A172 (cell line): ENCODE measurements at places on chromosomes 11 and 22. TPM values are rescaled to one million over a fixed set of nuclear protein-coding genes. Genes with fewer than 3 reads are reported as not detected.
A peak's percentile ranks its signal among the peaks of the same experiment; 100 is the strongest.

DNA sequence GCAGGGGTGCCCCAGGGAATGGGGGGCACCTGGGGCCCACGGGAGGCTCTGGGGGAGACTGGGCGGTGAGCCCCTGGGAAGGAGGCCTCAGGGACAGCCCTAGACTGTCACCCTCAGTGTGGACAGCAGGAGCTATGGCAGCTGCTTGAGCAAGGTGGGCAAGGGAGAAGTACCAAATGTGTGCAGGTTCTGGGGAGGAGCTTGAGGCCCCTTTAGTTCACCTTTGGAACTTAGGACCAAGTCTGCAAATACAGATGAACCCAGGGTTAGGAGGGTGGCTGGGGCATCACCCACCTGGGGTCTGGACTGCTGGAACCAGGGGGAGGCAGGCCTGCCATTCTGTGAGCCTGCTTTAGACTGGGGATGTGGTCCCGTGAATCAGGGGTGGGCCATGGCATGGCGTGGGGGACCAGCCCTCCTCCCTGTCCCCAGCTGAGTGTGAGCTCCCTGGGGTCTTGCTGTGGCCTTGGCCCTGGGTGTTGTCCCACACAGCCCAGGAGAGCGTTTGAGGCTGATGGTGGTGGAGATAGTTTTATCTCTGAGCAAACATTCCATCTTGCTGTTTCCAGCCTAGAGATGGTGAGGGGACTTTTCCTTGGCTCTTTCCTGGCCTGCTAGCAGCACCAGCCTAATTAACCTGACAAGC is 122.3 kb downstream of the KCNQ1 start:
- DNase-seq, result no peak

- DNase-seq, result peak; percentile 41
Observed at GRCh38 chr22:37643225-37643847, 3.9 kb downstream of the SH3BP1 start.

DNA sequence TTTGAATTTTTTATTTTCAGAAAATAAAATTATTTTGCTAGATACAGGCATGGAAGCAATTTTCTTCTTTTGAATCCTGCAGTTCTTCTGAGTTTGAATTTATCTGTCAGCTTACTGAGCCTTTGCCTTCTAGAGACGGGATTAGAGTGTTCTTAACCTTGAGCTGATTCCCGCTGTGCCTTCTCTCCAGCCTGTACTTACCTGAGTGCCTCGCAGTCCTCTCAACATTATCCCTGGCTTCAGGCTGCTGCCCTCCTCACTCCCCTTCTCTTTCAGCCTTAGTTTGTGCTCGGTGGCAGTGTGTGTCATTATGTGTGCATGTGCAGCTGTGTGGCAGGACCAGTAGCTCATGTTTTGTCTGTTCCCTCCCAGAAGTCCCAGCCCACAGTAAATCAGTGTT is 24.3 kb downstream of the OSBP2 start:
- DNase-seq, result no peak

- DNase-seq, result no peak
Observed at GRCh38 chr11:8055091-8055835, 25.7 kb upstream of the TUB start.

GRCh38 chr22:19766511-19767426 is 6.2 kb downstream of the TBX1 start:
- no peak for DNase-seq

DNA sequence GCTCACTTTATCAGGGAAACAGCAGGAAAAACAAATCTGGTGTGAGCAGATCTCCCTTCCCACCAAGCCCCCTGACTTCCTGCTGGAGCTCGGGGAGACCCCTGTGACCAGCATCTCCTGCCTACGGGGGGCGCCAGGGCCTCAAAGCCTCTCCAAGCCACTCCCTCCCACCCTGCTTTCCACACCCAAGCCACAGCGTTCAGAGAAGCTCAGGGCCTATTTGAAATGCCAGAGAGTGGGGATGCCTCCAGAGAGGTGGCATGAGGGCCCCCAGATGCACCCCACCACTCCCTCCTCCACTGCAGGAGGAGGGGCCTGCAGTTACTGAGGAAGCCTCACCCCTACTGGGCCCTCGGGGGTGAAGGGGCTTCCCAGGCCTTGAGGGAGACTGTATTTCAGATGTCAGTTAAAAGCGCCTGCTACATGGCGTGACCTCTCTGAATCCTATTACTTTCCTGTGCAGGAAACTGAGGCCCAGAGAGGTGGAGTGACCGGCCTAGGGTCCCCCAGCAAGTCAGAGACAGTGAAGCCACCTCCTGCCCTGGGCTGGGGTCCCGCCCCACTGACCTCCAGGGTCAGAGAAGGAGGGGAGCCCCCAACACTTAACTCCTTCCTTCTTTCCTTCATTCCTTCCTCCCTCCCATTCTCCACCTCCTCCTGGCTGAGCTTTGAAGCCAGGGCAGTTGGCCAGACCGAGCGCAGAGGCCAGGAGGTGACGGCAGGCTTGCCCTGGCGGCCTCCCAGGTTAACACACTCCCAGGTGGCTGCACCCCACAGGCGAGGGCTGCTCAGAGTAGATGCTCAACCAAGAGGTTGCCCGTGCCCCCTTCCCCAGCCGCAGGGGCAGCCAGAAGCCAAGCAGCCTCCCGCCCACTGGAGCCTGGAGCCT is 6.0 kb upstream of the CDKN1C start:
- peak; percentile 63 for DNase-seq

GRCh38 chr11:35010654-35011053 is 94.2 kb downstream of the PDHX start:
- DNase-seq, result no peak

DNA sequence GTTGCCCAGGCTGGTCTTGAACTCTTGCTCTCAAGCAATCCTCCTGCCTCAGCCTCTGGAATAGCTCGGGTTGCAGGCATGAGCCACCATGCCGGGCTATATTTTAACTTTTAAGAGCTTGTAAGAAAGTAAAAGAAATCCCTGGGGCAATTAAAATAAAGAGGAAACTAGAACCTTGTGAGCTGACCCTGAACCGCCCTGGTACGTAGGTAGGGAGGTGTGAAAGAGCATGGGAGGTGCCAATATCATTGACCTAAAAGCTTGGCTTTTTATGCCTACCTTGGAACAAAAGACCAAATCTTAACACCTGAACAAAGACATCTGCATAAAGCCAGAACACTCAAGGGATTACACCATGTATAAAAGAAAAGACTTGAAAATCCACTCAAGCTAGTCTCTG is 595.1 kb downstream of the SOX6 start:
- no peak for DNase-seq

DNA sequence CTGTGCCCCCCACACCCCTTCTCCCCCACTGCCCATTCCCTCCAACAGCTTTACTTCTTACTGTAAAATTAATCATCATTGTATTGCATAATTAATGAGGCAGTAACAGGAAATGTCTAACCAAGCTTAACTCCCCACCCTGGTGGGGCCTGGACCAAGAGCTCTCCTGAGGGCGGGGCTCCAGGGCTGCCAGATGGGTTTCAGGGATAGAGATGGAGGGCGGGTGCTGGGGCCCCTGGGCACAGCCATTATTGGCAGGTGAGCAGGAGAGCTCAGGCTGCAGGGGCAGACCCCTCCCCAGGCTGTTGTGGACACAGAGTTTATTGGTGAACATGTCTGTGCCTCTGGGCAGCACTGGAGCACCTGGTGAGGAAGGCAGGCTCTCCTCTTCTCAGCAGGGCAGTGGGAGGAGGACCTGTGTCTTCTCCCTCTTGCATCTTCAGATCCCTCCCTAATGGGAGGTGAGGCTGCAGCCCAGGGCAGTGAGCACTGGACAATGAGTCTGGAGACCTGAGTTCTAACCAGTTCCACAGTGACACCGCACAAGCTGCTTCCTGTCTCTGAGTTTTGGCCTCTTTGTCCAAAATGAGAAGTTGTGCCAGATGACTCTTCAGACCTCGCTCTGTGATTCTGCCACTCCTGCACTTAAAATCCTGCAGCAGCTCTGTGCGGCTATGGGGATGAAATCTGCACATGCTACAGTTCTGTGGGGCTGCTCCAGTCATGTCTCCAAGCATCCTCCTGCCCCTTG is 233.3 kb downstream of the CEP164 start:
- DNase-seq, result no peak

DNA sequence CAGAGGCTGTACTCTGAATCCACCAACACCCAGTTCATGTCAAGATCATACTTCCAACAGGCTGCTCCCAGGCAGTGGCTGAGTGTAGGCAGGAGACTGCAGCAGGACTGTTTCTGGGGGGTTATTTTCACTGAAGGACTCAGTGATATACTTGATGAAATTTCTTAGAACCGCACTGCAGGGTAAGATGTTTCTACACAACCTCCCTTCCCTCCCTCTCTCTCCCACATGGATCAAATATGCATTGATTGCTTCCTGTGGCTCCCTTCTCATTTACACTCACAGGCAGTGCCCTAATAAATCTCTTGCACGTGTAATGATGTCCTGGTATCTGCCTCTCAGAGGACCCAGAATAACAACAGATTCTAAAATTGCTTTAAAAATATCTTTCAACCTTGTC is 251.3 kb upstream of the CCDC179 start:
- no peak for DNase-seq

- DNase-seq, result no peak
Observed at GRCh38 chr22:41862160-41862529, 29.2 kb downstream of the SREBF2 start.

- DNase-seq, result no peak
Observed at GRCh38 chr11:117303101-117303500, 12.0 kb downstream of the BACE1-AS start.

DNA sequence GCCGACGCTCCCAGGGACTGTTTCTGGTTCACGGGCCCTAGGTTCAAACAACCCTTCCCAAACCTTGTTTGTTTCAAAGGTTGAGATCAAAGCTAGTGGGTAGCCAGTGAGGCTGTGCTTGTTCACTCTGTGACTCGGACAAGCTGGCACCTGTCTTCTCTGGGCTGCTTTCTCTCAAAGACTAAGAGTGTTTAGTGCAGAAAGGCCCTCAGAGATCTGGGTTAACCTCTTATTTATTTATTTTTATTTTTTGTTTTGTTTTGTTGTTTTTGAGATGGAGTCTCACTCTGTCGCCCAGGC is 13.0 kb upstream of the MALAT1 start:
- DNase-seq, result no peak

GRCh38 chr11:1298695-1299492 is 10.5 kb downstream of the TOLLIP start:
- DNase-seq, result peak; percentile 50

- DNase-seq, result no peak
Observed at GRCh38 chr11:111086058-111086457, 159.5 kb upstream of the POU2AF2 start.

- DNase-seq, result no peak
Observed at GRCh38 chr11:6813656-6814055, 14.2 kb upstream of the OR6A2 start.

DNA sequence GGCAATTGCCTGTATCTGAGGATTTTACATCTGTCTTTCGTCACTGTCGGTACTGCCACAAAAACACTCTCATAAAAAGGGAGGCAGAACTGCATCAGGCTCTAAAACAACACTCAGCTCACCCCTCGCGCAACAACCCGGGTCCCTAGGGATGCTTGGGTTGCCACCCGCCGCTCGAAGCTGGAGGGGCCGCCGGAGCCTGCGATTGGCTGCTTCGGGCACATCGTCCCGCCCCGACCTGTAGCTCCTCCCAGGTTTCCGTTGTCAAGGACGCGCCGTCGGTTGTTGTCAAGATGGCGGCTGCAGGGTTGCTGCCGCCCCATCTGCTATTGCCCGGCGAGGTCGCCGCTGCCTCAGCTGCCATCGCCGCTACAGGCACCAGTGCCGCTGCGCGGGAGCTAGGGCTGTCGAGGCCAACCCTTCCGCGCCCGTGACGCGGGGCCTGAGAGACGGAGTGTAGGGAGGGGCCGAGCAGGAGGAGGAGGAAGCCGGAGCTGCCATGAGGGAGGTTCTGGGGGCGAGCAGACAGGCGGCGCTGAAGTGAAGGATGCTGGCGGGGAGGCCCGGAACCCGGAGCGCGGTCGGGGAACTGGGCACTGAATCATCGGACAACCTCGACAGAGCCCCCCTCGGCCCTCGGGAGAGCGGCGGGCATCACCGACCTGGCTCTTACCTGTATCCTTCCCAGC is at the start of gene CEP126:
TSS of gene CEP126 (plus strand) at position 273 of the 689 bp plus-strand sequence. CDS start at position 548, 275 bp downstream.
- DNase-seq, result peak; percentile 76

GRCh38 chr11:67541198-67541597 is 18.0 kb upstream of the CABP2 start:
- DNase-seq, result no peak

- DNase-seq, result no peak
Observed at GRCh38 chr11:2205981-2206690, 34.5 kb upstream of the TH start.

- no peak for DNase-seq
Observed at GRCh38 chr11:70695086-70695960, 297.0 kb downstream of the CTTN start.

DBX1 gene
- not detected in 2 replicates for total RNA-seq

TSGA10IP gene
- not detected in 2 replicates for total RNA-seq

MRTFA gene
- total RNA-seq, result 47.7 and 56.5 TPM in 2 replicates

OSM gene
- not detected in 2 replicates for total RNA-seq

SPI1 gene
- total RNA-seq, result 0.10 TPM in 1 of 2 replicates, not detected in the other

DEUP1 gene
- not detected in 2 replicates for total RNA-seq

PVALB gene
- total RNA-seq, result 1.2 TPM in 1 of 2 replicates, not detected in the other

SCUBE1 gene
- total RNA-seq, result not detected in 2 replicates

P4HA3 gene
- total RNA-seq, result 0.48 and 1.5 TPM in 2 replicates

DDTL gene
- 0.79 and 1.2 TPM in 2 replicates for total RNA-seq

APOBEC3H gene
- 0.50 and 0.81 TPM in 2 replicates for total RNA-seq
